ENCODE measurements at places on chromosomes 3 and 15.
A peak's percentile ranks its signal among the peaks of the same experiment; 100 is the strongest.

DNA sequence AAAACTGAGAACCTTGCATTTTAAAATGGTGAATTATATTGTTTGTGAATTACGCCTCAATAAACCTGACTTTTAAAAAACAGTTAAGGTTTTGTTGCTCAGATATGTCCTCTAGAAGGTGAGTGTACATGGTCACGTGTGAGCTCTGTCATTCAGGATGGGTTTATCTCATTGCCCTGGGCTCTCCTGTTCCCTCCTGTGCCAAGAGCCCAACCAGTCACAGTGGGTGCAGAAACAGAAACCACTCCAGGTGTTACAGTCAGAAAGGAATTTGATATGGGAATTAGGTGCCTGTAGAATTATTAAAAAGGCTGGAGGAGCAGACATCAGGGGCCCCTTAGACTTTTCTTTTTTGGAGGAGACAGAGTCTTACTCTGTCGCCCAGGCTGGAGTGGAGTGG, 196.4 kb downstream of the STT3B start:
- DNase-seq = no peak

GRCh38 chr15:31280046-31280830, 46.4 kb upstream of the KLF13 start:
- DNase-seq = peak; percentile 6

DNA sequence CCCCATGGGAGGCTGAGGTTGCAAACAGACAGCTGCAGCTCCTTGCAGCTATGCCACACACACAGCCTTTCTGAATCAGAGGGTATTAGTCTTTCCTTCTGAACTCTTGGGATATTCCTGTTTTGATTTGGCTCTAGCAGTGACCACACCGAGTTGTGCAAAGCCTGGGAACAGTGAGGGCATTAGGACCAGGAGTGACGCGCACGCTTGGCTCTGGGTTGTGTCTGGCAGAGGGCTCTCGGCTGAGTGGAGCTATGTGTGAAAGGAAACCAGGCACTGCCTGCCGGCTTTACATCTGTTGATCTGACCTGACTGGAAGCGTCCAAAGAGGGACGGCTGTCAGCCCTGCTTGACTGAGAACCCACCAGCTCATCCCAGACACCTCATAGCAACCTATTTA, at the start of gene GALNT15:
Gene GALNT15, plus strand, starts transcription at position 292 of the 400 bp plus-strand sequence. CDS start 472 bp downstream, outside the sequence.
- no peak for DNase-seq

DNA sequence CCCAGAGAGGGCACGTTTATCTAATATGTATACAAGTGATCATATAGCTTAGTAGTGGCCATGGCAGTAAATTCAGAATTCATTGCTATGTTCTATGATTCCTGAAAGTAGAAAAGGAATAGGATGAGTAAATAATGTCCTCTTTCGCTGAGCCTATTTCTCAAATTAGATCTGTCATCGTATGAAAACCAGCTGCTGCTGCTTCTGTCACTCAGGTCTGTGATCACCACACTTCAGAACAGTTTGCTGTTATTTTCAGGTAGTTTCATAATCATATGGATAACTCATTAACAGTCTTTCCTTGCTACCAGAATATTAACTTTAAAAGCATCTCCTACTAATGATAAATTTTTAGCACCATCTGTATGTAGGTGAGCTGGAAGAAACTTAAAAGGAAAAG, 289.1 kb upstream of the AZI2 start:
- DNase-seq = no peak

- no peak for DNase-seq
Observed at GRCh38 chr15:72237029-72237852, 6.3 kb upstream of the PKM start.

GRCh38 chr15:51739061-51739712, 1.7 kb upstream of the LYSMD2 start:
- no peak for DNase-seq

- DNase-seq = no peak
Observed at GRCh38 chr3:17802950-17803349, 60.5 kb upstream of the TBC1D5 start.

DNA sequence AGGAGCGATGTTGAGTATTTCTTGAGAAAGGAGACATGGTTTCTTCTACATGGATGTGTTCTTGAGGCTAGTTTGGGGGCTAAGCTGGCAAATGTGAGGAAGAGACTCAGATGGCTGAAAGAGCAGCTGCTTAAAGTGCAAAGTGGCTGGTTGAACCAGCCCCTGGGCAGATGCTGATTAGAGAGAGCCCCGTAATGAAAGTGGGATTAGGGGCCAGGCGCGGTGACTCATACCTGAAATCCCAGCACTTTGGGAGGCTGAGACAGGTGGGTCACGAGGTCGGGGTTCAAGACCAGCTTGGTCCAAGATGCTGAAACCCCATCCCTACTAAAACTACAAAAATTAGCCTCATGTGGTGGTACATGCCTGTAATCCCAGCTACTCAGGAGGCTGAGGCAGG, 75.0 kb upstream of the GCNT3 start:
- DNase-seq = no peak

DNA sequence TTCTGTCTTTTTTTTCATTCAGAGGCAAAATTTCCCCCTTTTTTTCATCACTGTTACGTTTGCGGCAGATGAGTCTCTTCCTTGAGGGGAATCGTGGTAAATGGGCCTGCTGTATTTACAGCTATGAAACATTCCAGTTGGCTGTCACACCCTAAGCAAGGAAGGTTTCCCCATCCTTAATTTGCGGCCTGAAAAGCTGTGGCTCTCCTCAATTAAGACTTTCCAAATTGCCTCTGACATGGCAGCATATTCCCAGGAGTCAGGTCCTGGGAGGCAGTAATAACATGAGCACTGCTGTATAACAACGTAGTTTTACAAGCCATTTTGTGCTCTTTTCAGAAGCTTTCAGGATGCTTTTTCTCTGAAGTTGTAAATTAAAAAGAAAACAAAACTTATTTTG, 420.9 kb downstream of the LPP start:
- DNase-seq = no peak

DNA sequence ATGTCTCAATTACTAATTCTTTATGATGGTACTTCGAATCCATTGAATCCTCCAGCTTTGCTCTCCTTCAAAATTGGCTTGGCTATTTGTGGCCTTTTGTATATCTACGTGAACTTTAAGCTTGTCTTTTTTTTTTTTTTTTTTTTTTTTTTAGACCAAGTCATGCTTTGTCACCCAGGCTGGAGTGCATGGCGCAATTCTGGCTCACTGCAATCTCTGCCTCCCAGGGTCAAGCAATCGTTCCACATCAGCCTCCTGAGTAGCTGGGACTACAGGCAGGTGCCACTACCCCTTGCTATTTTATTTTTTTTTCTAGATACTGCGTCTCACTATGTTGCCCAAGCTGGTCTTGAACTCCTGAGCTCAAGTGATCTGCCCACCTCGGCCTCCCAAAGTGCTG, 7.7 kb upstream of the DIPK2A start:
- no peak for DNase-seq
